Stimulated activated CD4-positive, alpha-beta T cell treated with anti-CD3 and anti-CD28 coated beads, Interleukin-1b, Interleukin-23, amount 100 ng/mL, for 1 hour (primary cell): ENCODE measurements at places on chromosomes 7 and 10.

GRCh38 chr7:3682028-3682710 is 381.1 kb downstream of the SDK1 start:
- no peak for DNase-seq

DNA sequence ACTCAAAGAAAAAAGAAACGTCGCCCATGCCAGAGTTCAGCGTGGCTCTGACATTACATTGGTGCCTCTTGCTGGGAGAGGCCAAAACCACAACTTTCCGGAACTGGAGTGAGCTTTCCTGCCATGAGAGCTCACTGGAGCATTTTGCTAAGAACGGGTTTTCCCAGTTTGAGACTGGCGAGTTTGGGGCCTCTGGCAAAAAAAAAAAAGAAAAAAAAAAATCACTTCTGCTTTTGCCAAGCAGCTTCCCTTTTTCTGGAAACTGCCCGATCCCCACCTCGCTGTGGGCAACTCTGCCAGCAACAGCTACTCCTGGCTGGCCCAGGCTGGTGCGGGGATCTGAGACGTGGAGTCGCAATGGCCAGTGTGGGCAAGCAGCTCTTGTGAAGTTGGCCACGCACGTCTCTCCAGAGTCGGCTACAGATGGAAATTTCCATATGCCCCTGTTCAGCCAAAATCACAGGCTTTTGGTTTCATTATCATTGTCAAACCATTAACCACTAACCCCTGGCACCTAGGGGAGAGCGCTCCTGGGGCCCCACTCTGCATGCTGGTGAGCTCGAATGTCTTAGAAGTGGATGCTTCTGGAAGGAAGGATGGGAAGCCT is 25.7 kb downstream of the PRKAG2 start:
- DNase-seq = no peak

- DNase-seq = no peak
Measured at GRCh38 chr7:27111751-27112277, 9.3 kb upstream of the HOXA2 start.

GRCh38 chr10:86091216-86091615 is 275.4 kb downstream of the GRID1 start:
- DNase-seq = no peak

DNA sequence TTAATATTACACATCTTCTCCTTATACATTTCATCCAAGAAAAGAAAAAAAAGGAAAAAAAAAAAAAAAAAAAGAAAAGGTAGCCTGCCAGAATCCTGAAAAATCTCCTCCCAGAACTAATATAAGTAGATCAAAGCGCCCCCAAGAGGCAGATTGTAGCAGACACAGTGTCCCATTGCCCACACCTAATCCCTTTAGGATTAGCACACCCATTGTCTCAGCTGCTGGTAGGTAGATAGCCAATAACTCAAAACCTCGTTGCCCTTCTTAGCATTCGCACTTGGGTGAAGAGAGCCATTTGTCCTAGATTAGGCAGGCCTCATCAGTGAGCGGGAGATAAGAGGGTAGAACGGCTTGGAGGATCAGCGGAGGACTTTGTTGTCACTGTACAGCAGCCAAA is 100.2 kb upstream of the SORCS1 start:
- DNase-seq = no peak

DNA sequence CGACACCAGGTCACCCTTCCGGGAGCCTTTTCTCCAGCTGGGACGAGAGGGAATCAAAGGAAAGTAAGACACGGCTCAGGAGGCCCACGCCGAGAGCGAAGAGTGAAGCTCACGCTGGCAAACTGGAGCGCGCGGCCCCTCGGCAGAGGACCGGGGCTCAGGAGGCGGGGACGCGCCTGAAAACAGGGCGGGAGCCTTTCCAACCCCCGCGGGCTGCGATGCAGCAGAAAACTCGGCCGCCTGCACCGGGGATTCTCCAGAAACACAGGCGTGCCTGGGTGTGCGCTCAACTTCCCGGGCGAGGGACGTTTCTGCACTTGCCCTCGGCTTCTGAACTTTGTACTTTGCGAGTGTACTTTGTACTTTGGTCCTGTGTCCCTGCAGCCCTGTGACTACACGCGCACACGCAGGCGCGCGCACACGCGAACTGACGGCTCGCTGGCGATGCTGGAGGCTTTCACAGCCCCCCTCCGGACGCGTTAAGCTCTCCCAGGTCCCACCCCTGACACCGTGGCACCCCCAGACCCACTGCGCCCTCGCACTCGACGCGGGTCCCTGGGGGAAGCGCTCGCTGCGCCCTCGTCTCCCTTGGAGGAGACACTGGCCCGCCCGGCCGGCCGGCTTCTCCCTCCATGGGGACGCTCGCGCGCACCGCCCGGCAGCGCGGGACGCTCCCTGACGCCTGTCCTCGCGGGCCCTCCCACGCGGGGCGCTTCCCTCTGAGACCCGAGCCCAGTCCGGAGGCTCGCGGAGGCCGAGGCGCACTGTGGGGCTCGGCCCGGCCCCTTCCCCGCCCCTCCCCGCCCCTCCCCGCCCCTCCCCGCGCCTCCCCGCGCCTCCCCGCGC is 588 bp upstream of the PAOX start:
- no peak for DNase-seq

DNA sequence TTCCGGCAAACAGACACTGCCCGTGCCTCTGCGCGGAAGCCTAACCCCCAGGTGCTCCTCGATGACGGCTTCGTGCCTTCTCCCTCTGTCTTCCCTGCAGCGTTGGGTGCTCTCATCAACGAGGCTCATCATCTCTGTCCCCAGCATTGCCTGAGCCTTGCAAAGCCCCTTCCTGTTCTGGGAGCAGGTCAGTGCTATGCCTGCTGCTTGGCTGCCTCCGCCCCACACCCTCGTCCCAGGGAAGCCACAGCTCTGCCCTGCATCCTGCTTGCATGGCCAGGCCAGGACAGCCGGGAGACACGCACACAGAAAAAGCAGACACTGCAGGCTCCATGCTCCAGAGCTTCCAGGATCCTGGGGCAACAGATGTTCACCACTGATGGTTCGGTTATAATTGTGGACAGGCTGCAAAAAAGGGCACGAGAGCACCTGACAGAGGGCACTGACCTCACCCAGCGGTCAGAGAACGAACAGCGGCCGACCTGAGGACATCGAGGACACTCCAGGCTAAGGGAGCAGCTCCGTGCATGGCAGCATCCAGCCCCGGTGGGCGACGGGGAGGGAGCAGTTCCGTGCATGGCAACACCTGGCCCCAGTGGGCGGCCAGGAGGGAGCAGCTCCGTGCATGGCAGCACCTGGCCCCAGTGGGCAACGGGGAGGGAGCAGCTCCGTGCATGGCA is 265.5 kb downstream of the PTPRN2 start:
- no peak for DNase-seq

- DNase-seq = no peak
Measured at GRCh38 chr7:155378580-155378934, 79.4 kb upstream of the EN2 start.

DNA sequence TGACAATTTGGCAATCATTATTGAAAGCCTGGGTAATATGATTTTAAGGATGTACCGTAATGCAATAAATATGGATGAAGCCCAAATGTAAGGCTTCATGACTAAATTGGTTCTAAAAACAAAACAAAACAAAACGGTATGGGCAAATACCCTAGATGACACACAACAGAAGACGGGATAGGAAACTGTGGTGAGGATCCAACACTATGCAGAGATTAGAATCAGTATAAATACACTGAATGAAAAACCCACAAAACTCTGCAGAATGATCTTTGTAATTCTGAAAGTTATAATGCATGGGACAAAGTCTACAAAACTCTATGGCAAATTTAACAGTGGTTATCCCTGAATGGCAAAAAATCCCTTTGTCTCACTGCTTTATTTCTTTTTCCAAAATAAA is 57.6 kb downstream of the MALSU1 start:
- no peak for DNase-seq

- DNase-seq = no peak
Measured at GRCh38 chr7:148135116-148135515, 455.4 kb upstream of the C7orf33 start.

DNA sequence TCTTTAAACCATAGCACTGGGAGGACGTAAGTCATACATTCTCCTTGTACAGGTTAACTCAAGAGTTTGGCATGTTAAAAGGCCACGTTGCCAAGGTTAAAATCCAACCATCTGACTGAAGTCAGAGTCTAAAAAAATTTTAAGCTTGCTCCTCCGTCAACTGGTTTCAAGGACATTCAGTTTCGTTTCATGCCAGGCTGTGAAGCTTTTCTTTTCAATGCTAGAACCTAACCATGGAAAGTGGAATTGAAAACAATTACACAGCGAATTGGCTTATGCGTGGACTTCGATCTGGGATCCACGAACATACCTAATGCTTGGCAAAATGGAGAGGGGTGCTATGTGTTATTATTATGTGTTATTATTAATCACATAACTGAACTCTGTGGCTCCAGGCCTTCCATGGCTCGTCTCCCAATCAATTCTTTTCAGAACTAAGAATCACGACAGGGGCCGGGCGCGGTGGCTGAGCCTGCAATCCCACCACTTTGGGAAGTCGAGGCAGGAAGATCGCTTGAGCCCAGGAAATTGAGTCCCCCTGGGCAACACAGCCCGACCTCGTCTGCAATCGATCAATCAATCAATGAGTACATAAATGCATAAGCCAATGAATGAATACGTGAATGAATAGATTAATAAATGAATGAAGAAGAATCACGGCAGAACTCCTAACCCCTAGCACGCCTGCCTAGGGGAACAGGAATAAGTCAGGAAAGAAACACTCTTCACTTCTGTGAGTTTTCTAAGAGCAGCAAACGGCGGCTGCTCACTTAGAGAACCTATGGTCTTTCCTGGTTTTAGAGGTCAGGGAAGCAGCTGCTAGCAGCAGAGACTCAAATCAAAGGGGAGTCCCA is 733 bp upstream of the ARL5B start:
- no peak for DNase-seq

DNA sequence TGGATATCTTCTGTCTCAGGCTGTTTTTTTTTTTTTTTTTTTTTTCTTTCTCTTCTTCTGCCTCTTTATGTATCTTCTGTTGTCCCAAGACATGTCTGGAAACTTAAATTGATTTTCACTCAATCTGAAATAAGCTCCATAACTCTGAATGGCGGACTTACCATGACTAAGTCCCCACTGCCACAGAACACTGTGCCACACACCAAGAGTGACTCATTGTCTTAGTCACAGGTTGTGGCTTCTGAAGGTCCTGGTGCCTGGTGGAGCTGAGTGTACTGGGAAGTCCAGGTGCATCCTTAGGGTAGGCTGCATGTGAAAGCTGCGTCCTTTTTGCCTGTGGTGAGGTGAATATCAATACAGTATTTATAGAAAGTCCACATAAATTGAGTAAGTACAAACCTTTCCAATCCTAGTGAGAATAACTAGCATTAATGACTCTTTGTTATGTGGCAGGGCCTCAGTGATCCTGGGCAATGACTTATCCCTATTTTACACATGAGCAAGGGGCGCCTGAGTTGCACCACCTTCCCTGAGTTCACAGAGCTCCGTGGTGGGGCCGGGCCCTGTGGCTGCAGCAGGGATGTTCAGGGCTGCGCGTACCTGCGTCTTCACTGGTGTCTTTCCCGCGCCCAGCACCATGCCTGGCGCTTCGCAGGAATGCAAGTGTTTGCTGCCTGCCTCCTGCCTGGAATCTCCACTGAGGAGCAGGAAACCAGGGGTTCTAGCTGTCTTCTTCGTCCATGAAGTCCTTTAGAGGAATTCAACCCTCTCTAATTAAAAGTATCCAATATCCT is 4.3 kb downstream of the PFKP start:
- DNase-seq = no peak

DNA sequence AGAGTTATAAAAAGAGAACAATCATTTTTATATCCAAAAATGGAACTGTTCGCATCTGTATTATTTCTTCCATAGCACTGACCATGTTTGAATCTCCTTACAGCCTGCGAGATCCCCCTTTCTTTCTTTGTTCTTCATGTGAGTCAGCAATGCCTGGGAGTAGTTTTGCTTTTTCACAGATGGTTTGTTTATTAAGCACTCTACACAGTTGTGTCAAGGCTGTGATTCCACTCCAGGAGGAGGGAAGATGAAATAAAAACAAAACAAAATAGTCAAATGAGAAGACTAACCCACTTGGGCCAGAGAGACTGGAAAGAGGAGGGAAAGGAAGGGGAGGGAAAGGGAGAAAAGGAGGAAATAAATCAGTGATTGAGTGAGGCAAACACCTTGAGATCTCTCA is 7.8 kb downstream of the LIPF start:
- no peak for DNase-seq
